NCI-H1417 treated with DMSO at 0.1 percent for 48 hours (cell line): ENCODE measurements at places on chromosomes 7 and 10.

DNA sequence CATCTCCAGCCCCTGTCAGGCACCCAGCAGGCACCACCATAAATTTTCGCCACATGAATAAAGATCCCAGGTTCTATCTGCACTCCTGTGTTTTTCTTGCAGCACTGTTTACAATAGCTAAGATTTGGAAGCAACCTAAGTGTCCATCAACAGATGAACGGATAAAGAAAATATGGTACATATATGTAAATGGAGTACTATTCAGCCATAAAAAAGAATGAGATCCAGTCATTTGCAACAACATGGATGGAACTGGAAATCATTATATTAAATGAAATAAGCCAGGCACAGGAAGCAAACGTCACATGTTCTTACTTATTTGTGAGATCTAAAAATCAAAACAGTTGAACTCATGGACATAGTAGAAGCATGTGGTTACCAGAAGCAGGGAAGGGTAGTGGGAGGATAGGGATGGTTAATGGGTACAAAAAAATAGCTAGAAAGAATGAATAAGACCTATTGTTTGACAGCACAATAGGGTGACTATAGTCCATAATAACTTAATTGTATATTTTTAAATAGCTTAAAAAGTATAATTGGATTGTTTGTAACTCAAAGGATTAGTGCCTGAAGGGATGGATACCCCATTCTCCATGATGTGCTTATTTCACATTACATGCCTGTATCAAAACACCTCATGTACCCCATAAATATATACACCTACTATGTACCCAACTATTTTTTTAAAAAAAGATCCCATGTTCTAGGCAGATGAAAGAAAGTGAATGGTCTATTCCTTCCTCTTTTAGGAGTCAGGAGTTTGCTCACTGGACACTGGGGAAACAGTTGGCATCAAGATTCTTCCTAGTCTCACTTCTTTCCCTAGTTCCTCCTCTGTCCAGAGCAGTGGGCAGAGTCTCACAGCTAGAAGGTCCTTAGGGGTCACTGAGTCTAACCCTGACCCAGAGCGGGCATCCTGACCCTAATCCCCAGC is 1.0 kb upstream of the NPFFR1 start:
- no peak for DNase-seq

- DNase-seq, result no peak
These were observed 47.3 kb downstream of the ST8SIA6 start for GRCh38 chr10:17407047-17407446.

- DNase-seq, result no peak
These were observed 73.5 kb downstream of the ZRANB1 start for GRCh38 chr10:125015356-125015944.

DNA sequence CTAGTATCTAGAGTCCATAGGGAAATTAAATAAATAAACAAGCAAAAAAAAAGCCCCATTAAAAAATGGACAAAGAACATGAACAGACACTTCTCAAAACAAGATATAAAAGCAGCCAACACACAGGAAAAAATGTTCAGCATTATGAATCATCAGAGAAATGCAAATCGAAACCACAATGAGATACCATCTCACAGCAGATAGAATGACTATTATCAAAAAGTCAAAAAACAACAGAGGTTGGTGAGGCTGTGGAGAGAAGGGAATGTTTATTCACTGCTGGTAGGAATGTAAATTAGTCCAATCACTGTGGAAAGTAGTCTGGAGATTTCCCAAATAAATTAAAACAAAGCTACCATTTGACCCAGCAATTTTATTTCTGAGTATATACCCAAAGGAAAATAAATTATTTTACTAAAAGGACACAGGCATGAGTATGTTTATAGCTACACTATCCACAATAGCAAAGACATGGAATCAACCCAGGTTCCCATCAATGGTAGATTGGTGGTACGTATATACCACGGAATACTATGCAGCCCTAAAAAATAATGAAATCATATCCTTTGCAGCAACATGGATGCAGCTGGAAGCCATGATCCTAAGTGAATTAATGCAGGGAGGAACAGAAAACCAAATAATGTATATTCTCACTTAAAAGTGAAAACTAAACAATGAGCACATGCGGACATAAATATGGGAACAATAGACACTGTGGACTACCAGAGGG is 366.5 kb upstream of the SEMA3C start:
- DNase-seq, result no peak
